Prostate gland (tissue), 2 donors: ENCODE measurements at places on chromosomes 2 and 18. TPM values are rescaled to one million over a fixed set of nuclear protein-coding genes. Genes with fewer than 3 reads are reported as not detected.

ZNF638 gene
- 164 TPM for total RNA-seq

ATP8B1 gene
- total RNA-seq: 103 TPM

EML6 gene
- total RNA-seq: 0.46 TPM

STON1 gene
- total RNA-seq: 48.7 TPM

C2orf80 gene
- total RNA-seq: not detected

HYCC2 gene
- 13.6 TPM for total RNA-seq

CFC1 gene
- 10.5 TPM for total RNA-seq

EIF2B4 gene
- total RNA-seq: 46.9 TPM

CHCHD5 gene
- 35.4 TPM for total RNA-seq

SAP130 gene
- total RNA-seq: 55.4 TPM

SERPINB13 gene
- not detected for total RNA-seq

MYO3B gene
- 0.74 TPM for total RNA-seq
